NCI-H1694 treated with DMSO at 0.1 percent for 48 hours (cell line): ENCODE measurements at places on chromosomes 4 and X.

- peak; percentile 8 for DNase-seq
These were observed 36.9 kb upstream of the ADRA2C start for GRCh38 chr4:3729188-3729881.

DNA sequence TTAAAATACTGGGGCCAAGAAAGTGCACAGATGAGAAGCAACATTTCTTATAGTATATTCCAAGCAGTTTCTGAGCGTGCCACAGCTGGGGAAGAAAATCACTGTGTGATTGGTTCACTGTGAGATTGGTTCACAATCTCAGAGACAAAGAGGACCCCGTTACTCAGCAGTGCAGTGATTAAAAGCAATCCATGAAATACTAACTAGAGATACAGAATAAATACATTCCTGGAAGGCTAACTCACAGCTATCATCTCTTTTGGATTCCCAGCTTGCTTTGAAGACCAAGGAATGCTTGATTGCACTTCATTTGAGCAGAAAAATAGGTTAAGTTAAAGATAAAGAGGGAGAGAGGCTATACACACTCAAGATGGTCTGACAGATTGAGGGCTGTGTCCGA, 132.1 kb upstream of the RAPGEF2 start:
- no peak for DNase-seq

DNA sequence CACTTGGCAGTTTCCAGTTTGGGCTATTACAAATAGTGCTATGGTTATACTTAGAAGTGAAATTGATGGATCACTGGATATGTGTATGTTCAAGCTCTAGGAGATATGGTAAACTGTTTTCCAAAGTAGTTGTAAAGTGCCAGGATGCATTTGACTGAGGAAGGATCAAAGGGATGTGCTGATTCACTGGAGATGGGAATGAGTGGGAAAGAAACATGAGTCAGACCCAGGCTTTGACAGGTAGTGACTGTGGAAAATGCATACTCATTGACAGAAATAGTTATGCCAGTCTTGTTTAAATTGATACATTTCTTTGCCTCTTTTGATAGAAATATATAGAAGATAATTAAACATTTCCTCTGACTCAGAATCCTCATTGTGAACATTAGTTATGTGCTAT, 77.9 kb downstream of the CEP135 start:
- no peak for DNase-seq

DNA sequence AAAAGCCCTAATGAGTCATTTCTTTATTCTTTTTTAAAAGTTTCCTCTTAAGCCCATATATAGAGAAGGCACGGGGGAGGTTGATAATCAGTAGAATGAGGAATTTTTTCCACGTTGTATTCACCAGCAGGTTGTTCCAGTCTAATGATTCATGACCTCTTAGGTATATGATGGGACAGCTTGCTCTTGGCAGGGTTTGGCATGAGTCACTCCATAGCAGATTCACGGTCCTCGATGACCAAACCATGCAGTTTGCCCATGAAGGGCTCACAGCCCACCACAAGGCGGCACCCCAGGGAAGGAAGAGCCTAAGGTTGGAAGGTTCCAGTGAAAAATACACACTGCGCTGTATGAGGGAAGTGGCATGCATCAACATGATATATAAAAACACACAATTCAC, 623.8 kb upstream of the DIPK2B start:
- no peak for DNase-seq

DNA sequence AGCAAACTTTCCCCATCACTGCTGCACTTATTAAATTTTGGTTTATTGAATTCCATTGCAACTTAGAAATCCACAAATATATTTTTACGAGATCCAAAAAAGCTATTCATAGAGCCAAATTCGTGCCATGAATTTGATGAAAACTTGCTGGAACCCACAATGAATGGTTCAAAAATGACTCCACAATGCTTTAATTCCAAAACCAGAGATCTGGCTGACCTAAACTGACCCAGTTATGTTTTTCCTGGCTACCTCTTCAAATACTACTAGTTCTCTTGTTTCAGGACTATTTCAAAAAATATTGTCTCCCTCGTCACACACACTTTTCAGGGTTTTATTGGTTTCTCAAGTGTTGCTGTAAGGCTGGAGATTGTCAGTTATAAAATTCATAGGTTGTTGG, 474.8 kb downstream of the PDGFC start:
- DNase-seq: no peak

DNA sequence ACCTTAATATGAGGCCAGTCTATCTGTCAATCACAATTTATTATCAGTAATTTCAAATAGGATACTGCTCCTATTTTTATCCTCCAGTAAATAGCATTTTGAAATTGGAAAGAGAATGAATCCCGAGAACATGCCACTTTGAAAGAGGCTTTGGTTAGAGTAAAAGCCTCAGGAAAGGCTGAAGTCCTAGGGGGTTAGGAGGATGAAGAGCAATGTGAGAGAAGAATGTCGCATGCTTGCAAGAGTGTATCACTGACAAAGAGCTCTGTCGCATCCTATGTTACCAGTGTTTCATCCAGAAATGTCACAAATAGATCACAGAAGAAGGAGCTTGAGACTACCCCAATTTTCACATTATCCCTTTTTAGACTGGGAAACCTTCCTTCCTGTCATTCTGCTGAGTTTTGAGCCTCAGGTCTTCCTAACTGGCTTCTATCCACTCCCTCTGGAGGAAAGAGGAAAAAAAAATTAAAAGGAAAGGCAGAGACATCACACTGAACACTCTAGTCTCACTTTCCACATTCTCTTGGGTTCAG, 39.8 kb downstream of the GPM6A start:
- no peak for DNase-seq

- DNase-seq: no peak
These were observed 651.5 kb downstream of the CENPC start for GRCh38 chr4:66893807-66894206.

DNA sequence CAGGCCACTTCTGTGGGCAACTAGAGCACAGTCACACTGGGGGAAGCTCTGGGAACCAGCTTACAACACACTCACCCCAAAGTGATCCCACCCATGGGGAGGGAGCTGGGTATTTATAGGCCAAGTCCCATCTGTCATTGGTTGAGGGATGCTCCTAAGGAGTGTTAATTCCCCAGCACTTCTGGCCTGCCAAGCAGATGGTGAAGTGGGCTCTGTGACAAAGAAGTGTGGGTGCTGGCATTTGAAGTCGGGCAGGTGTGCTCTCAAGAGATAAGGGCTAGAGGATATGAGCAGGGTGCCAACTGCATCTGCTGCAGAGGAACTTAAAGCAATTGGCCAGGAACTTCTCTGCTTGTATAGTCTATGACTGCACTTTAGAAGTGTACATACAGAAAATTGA, 30.9 kb downstream of the PTCHD1 start:
- DNase-seq: no peak

DNA sequence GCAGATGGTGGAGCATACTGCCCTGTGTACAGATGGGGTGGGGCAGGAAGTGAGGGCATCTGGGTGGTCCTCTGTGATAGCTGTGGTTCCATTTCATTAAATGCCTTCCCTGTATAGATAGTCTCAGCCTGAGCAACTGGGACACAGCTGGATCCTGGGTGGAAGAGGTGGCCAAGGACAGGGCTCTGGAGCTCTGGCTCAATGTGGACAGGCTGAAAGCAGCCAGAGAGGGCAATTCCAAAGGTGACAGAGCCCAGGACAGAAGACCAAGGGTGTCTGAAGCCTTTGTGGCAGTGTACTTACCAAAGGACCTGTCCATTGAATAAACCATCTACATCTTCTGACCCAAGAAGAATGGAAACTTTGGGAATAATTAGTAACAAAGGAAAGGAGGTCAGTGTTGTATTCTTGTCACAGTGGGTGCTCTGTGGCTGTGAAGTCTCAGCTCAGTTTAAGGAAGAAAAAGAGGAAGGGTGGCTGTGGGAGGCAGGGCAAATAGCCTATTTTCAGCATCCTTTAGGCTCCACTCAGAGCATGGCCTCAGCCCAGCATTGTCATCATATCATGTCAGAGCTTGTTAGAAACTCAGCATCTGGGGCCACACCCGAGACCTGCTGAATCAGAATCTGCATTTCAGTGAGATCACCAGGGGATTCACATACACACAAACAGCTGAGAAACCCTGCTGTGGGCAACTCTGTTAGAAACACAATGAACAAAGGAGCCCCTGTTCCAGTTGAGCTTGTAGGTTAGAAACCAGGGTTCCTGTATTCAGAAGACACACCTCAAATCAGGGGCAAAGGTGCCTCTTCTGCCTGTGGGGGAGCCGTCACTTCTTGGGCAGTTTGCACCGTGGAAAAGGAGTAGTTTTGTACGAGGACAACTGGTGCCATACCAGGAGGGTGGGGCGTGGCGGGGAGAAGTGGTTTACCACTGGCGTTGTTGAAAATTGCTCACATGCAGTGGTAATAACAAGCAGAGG, 168.6 kb downstream of the PTTG2 start:
- no peak for DNase-seq

- DNase-seq: no peak
These were observed 34.8 kb downstream of the ZFP42 start for GRCh38 chr4:188030401-188030800.

DNA sequence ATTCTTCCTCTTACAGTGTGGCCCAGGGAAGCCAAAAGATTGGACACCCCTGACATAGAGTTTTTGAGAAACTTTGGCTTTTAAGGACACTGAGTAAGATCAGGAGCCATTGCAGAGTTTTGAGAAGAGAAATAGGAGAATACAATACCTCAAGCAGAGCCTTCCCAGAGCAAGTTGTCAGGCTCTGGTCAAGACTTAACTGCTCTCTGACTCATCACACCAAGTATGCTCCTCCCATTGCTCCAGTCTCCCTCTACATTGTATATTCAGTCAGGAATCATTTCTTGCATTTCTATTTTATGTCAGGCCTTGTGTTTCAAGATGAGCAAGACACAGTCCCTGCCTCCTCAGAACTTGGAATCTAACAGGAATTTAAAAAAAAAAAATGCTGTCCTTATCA, 176.4 kb upstream of the FMR1 start:
- DNase-seq: no peak
